ENCODE measurements at places on chromosomes 13 and 19.

GRCh38 chr19:7238051-7238450 is 56.2 kb downstream of the INSR start:
- DNase-seq: no peak

DNA sequence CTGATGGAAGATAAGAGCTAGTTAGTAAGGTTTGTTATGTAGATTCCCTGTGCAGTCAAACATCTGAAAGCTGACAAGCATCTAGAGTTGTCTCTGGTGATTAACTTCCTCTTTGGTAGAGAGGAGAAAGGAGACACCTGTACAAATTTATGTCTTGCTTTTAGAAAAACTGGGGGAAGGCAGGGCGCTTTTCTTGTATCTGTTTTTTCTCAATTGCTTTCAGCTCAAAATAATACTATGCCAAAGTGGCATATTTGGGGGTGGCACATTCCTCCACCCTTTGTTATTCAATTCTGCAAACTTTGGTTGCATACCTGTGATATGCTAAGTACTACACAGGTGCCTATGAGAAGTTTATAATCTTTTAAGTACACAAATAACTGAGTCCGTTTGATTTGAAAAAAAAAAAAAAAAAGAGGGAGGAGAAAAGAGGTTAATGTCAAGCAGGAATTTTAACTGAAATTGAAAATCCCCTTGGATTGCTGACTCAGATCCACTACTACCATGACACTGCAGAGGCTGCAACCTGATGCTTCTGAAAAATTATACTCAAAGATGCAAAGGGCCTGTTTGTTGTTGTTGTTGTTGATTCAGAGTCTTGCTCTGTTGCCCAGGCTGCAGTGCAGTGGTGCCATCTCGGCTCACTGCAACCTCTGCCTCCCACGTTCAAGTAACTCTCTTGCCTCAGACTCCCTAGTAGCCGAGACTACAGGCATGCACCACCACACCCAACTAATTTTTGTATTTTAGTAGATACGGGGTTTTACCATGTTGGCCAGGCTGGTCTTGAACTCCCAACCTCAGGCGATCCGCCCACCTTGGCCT is 164.8 kb upstream of the NBEA start:
- DNase-seq: no peak

- no peak for DNase-seq
Observed at GRCh38 chr19:3225169-3225485, 666 bp downstream of the CELF5 start.

- DNase-seq: no peak
Observed at GRCh38 chr13:21579754-21580316, 24.1 kb downstream of the MICU2 start.

DNA sequence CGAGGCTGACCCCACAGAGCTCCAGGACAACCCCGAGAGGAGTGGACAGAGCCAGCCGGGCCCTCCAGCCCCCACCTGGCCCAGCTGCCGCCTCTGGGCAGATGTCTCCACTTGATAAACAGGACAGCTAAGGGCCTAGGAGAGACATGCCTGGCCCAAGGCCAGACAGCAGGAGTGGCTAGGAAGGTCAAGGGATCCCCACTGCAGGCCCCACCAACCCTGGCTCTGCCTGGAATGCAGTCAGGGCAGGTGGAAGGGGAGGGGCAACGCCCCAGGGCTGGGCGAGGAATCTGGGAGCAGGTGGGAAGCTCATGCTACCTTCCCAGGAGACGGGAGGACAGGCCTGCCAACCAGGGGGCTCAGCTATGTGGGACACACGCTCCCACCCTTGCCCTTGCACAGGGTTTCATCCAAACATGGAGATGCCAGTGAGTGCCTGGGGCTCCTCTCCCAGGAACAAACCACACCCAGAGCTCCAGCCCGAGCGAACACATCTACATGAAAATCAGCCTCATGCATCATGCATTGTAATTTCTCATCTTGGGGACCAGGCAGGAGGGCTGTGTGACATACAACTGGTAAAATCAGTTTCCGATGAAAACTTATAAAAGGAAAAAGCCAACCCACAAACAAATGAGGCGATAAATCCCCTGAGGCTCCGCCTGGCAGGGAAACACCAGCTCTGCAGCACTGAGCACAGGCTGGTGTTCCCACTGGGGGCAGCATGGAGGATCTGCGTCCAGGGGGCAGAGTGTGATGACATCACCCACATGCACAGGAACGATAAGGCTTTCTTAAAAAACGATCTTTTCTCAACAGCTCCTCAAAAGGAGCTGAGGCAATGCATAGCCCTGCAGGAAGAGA is 25.0 kb downstream of the SH3GL1 start:
- DNase-seq: no peak

GRCh38 chr19:4256563-4256962 is 9.7 kb downstream of the YJU2 start:
- no peak for DNase-seq

DNA sequence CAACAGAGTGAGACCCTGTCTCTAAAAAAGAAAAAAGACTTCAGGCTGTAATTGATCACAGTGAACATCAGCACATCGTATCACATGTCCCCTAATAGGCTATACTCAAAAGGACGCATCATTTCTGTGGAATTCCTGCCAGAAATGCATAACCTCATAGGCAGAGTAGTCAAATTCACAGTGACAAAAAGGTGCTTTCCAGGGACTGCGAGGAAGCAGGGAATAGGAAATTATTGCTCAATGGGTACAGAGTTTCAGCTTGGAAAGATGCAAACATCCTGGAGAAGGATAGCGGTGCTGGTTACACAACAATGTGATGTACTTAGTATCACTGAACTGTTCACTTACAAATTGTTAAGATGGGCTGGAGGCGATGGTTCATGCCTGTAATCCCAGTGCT is 41.1 kb upstream of the MRI1 start:
- no peak for DNase-seq

DNA sequence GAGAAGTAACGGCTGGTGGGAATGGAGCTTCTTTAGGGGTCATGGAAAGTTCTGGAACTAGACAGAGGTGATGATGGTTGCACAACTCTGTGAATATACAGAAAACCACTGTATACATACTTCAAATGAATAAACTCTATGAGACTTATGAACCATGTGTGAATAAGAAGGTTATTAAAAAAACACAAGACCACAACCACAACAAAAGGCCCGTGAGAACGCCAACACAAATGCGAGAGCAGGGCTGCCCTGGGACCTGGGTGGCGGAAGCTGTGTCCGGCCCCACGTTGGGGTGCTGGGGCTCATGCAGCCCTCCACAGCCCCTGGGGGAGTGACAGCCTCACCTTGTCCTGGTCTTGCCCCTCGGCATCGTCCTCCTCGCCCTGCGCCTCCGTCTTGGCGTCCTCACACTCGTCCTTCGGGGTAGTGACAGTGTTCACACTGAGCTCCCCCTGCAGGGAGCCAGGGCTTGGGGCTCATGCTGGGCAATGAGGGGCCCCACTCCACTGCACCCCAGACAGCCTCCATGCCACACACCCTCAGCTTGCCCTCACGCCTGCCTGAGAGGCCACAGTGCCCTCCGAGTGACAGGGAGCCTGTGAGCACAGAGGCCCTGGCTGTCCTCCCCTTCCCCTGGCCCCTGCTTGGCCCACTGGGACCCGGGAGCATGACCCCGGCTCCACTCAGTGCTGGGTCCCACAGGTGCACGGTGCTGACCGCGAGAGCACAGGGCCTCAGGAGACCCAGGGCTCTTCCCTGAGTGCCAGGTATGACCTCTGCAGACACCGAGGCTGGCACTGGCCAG is 16.0 kb downstream of the IZUMO4 start:
- no peak for DNase-seq

- DNase-seq: no peak
Observed at GRCh38 chr13:34039678-34040077, 221.7 kb downstream of the RFC3 start.

DNA sequence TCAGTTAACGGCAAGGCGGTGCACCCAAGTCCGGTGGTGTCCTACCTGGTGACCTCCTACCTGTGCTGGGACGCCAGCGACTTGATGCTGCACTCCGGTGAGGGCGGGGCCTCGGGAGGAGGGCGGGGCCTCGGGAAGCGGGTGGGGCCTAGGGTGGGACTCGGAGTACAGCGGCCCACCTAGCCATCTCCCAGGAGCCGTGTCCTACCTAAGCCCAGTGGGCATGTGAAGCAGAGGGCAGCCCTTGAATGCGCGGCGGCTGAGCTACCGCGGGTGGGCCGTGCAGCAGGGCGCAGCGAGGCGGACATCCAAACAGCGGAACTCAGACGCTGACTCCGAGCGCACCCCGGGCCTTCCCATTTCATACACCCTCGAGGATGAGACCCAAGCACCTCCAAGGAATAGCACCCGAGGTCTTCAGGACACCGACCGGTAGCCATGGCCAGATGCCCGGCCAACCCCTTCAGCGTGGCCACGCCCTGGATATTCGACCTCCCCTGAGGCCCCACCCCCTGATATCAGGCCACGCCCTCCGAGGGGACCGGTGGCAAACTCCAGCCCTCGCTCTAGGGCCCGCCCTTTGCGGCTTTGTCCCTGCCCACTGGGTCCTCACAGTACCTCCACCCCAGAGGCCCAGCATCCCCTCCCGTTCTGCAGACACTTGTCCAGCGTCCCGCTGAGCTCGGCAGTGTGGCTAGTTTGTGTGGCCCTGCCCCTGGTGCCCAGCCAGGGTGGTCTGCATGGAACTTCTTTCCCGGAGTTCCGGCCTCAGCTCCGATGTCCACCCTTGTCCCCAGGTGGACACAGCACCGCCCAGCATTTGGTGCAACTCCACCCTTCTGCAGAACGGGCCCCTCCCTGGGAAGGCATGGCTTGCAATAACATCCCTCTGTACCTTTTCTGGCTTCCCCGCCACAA is 5.4 kb downstream of the KLK1 start:
- DNase-seq: no peak

GRCh38 chr13:53131361-53131760 is 102.7 kb downstream of the OLFM4 start:
- DNase-seq: no peak

DNA sequence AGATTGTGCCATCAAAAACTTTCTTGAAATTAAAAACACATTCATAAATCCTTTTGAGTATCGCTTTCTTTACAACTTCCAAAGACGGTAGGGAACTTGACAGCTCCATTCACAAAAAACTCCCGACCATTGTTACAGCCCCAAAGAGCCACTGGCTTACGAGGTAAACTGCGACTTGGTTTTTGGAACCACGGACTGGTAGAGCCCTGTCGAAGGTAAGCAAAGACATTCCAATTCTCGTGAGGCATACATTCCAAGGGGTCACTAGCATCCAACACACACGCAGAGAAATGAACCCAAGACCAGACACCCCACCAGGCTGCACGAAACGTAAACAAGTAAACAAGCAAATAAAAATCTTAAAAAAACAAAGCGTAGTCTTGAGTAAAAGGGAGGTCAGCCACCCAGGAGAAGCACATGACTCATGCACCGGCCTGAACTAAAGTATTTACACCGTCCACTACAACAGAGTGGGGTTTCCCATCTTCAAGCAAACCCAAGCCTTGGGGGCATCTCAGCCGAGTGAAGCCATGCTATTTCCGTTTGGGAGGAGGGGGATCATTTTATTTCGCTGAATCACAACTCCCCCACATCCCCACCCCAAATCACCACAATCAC is 1.4 kb downstream of the BRD4 start:
- peak; percentile 1 for DNase-seq

GRCh38 chr13:111314852-111315251 is 5.6 kb upstream of the TEX29 start:
- no peak for DNase-seq

GRCh38 chr19:16197188-16197621 is 506 bp upstream of the AP1M1 start:
- no peak for DNase-seq

DNA sequence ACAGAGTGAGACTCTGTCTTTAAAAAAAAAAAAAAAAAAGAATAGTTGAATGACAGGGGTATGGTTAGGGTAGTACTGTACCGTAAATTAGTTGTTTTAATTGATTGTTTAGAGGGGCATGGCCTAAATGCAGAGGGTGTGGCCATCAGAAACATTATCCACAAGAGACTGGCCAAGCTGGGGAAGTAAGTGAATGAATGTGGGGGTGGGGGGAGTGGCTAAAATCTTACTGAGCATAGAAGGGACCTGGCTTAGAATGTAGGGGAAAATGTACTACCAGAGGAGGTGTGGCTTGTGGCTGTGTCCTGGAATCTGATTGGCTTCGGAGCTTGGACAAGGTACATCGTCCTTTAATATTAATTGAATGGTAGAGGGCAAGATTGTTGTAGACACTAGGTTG is 3.8 kb downstream of the BCL2L12 start:
- DNase-seq: no peak

DNA sequence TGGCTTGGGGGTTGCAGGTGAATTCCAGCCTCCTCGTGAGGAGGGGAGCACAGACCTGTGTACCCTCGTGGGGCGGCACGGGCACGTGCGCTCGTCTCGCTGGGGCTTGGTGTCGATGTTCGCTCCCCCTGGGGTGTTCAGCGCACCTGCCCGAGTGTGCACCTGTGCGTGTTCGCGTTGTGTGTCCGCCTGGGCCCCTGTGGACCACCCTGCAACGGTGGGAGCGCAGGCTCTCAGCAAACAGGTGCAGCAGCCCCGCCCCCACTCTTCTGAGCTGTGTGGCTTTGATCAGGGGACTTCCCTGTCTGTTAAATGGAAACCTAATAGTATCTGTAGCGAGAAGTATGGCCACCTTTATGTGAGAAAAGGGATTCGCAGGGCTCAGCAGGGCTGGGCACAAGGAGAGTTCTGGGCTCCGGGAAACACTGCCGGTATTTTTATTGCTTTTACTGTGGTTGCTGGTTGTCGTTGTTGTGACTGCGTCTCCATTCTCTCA is 549 bp downstream of the SMIM17 start:
- no peak for DNase-seq

DNA sequence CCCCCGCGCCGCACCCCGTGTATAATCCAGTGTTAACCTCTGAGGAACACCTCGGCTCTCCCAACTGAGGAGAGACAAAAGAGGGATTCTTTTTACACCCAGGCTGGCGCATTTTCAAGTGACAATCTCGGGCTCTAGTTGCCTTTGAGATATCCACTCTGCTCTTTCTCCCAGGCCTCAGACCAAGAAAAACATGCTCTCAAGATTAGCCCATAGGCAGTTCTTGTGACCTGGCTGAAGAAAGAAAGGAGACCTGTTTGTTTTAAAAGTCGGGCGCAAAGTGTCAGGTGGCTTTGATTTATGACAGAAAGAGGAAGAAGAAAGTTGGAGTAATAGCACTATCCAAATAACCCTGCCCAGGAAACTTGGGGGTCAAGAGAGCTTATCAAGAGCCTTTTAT is 27.3 kb downstream of the SHISA2 start:
- DNase-seq: no peak

DNA sequence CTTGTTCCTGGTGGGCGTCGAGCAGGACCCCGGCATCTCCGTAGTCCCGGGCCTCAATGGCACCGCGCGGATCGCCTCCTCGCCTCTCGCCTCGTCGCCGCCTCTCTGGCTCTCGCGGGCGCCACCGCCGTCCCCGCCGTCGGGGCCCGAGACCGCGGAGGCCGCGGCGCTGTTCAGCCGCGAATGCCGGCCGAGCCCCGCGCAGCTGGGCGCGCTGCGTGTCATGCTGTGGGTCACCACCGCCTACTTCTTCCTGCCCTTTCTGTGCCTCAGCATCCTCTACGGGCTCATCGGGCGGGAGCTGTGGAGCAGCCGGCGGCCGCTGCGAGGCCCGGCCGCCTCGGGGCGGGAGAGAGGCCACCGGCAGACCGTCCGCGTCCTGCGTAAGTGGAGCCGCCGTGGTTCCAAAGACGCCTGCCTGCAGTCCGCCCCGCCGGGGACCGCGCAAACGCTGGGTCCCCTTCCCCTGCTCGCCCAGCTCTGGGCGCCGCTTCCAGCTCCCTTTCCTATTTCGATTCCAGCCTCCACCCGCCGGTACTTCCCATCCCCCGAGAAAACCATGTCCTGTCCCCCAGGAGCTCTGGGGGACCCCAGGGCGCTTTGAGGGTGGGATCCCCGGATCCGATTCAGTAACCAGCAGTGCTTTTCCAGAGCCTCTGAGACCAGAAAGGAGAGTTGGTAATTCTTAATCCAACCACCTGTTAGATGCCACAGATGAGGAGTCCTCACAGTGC is 885 bp downstream of the MLNR start:
- DNase-seq: no peak
